Cardiac septum (tissue), 1 donor: ENCODE measurements at places on chromosomes 13 and 19. TPM values are rescaled to one million over a fixed set of nuclear protein-coding genes. Genes with fewer than 3 reads are reported as not detected.

The CEACAM7 gene
- total RNA-seq, result not detected

DNA sequence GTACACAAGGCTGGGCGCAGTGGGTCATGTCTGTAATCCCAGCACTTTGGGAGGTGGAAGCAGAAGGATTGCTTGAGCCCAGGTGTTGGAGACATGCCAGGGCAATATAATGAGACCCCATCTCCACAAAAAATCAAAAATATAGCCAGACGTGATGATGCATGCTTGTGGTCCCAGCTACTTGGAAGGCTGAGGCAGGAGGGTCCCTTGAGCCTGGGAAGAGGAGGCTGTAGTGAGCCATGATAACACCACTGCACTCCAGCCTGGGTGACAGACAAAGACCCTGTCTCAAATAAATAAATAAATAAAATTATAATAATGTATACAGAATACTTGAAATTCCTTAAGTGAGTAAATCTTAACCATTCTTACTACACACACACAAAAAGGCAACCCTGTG, 127.7 kb downstream of the SPRY2 start:
- DNase-seq, result no peak

- no peak for DNase-seq
These were observed 5.8 kb upstream of the OPA3 start for GRCh38 chr19:45590300-45591003.

- no peak for DNase-seq
These were observed 24.3 kb downstream of the AMER2 start for GRCh38 chr13:25147638-25148401.

The ZNF888 gene
- 1.3 TPM for total RNA-seq

GRCh38 chr13:18946738-18947137, 234.9 kb downstream of the TUBA3C start:
- DNase-seq, result peak; percentile 66

The CYP4F3 gene
- total RNA-seq, result 1.00 TPM

DNA sequence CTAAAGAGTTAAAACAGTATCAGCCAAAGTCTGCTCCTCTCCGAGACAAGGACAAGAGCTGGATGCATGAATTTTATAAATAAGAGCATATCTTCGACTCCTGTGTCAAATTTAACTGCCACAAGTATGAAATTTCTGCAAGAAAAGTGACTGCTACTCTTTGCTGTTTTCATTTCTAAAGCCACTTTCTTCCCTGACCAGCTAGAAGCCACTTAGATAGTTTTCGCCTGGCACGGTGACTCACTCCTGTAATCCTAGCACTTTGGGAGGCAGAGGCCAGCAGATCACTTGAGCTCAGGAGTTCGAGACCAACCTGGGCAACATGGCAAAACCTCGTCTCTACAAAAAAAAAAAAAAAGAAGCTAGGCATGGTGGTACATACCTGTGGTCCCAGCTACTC, 61.3 kb downstream of the ENOX1 start:
- no peak for DNase-seq

- DNase-seq, result no peak
These were observed 1019.0 kb downstream of the DIAPH3 start for GRCh38 chr13:59144700-59145099.

DNA sequence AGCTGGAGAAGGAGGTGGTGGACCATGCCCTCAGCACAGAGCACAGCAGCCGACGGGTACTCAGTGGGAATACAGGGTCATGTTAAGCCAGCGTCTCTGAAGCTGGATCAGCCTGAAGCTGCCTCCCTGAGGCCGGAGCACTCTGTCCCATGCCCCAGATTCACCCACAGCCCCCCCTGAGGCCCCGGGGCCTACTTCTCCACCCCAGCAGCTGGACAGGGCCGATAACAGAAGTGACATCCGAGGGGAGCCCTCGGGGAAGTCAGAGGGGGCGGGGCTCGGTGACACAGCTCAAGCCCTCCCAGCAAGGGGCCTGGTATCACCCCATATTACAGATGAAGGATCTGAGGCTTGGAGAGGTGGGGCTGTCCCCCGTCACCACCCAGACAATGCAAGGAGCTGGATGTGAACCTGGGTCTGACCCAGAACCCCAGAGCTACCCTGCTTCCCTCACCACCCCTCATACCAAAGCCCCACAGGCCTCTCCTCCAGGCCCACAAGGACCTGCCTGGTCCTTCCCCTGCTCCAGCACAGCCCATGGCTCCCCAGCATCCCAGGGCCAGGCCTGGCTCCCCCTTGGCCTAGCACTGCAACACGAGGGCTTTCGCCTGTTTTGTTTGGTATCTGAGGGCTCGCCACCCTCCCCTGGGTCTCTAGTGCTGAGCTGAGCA, 5.7 kb downstream of the R3HDM4 start:
- DNase-seq, result peak; percentile 84

DNA sequence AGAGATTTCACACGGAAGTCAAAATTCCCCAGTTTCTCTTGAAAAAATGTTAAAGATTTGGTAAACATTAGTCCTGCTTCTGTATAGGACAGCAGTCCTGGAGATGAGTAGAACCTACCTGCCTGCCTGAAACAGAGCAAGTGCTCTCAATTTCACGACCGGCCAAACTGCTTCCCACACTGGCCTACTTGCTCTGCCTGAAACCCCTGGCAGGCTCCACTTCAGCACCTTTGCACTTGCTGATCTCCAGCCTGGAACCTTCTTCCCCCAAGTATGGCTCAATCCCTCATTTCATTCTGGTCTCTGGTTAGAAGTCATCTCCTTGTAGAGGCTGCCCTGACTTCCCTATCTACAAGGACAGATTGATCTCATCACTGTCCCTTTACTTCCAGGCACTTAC, 271.4 kb downstream of the DLEU7 start:
- no peak for DNase-seq

DNA sequence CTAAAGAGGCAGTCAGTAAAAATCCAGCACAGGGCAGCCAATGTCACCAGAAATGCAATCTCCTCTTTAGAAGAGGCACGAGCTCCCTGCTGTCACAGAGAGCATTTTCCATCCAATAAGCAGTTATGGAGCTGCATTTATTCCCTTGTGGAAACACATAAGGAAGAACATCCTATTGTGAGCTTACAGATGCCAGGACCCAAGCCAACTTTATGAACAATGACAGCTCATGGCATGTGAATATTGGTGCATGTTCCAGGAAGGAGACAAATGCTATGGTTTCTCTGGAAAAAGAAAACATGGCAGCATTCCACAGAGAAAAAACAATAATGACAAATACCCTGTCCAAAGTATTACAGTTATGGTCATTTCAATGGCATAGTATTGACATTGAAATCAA, 955.6 kb downstream of the UQCRFS1 start:
- DNase-seq, result no peak

DNA sequence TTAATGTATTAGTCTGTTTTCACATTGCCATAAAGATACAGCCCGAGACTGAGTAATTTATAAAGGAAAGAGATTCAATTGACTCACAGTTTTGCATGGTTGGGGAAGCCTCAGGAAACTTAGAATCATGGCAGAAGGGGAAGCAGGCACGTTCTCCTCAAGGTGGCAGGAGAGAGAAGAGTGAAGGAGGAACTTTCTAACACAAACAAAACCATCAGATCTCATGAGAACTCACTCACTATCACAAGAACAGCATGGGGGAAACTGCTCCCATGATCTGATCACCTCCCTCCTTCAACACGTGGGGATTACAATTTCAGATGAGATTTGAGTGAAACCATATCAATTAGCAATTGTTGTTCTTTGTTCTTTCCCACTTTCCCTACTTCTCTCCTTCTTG, 689.0 kb upstream of the SLITRK1 start:
- DNase-seq, result no peak

- DNase-seq, result no peak
These were observed 34.9 kb upstream of the RCBTB2 start for GRCh38 chr13:48567515-48568369.

The ZNRF4 gene
- total RNA-seq, result not detected

The C19orf33 gene
- 2.0 TPM for total RNA-seq

GRCh38 chr13:39407138-39407537, 195.9 kb downstream of the LHFPL6 start:
- DNase-seq, result no peak
